ENCODE measurements at places on chromosomes 1 and 21. TPM values are rescaled to one million over a fixed set of nuclear protein-coding genes. Genes with fewer than 3 reads are reported as not detected.
A peak's percentile ranks its signal among the peaks of the same experiment; 100 is the strongest.

- peaks cover 20% of the 10 kb centered on the region for H3K36me3 ChIP-seq
- DNase-seq = no peak
- H3K4me3 ChIP-seq = peak overlapping the region; percentile 13
- peak overlapping the region; percentile 50 for H3K27ac ChIP-seq
Measured at GRCh38 chr1:17045634-17046333, 8.0 kb downstream of the SDHB start.

- DNase-seq = peak; percentile 53
- H3K4me1 ChIP-seq = no peaks in the 10 kb centered on the region
- H3K27ac ChIP-seq = no peak overlapping the region
- H3K27me3 ChIP-seq = no peaks in the 10 kb centered on the region
- H3K4me3 ChIP-seq = no peak overlapping the region
Measured at GRCh38 chr1:51605961-51606723, 10.8 kb upstream of the OSBPL9 start.

GRCh38 chr1:26827106-26827604 lies 667 bp downstream of the ZDHHC18 start:
- no peaks in the 10 kb centered on the region for H3K27me3 ChIP-seq
- peak overlapping the region; percentile 87 for H3K4me3 ChIP-seq
- H3K27ac ChIP-seq = peak overlapping the region; percentile 81
- no peak for DNase-seq
- H3K36me3 ChIP-seq = no peaks in the 10 kb centered on the region

Gene KANK4
- total RNA-seq = 1.8 TPM

GRCh38 chr1:25568090-25568833 lies 24.9 kb downstream of the LDLRAP1 start:
- peak overlapping the region; percentile 91 for H3K27ac ChIP-seq
- no peaks in the 10 kb centered on the region for H3K27me3 ChIP-seq
- peak; percentile 83 for DNase-seq
- no peaks in the 10 kb centered on the region for H3K4me1 ChIP-seq
- no peak overlapping the region for H3K4me3 ChIP-seq

DNA sequence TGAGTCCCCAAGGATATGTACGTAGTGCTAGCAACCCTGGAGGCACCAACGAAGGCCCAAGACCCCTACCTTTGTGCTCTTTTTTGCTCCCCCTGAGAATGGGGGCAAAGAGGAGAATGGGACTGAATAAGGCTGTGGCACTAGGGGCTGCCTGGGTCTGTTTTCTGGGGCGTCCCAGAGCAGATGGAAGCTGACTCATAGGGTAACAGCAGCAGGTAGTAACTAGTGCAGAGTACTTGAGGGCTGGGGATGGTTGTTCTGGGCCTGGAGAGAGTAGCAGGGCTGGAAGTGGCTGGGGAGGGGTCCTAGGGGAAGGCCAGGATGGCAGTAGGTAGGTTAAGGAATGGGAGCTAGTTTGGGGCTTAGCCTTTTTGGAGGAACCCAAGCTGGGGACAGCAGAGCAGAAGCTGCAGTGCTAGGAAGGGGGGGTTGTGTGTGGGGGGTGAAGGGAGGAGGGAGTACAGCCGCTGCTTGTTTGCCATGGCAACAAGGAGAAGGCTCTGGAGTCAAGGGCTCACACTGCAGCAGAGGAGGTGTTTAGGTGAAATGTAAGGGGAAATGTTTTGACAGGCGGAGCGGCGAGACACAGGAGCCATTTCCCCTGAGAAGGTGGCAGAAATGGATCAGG lies 1.8 kb downstream of the NCDN start:
- DNase-seq = no peak
- H3K36me3 ChIP-seq = peaks cover 26% of the 10 kb centered on the region
- no peaks in the 10 kb centered on the region for H3K27me3 ChIP-seq
- H3K4me1 ChIP-seq = peaks cover 56% of the 10 kb centered on the region

DNA sequence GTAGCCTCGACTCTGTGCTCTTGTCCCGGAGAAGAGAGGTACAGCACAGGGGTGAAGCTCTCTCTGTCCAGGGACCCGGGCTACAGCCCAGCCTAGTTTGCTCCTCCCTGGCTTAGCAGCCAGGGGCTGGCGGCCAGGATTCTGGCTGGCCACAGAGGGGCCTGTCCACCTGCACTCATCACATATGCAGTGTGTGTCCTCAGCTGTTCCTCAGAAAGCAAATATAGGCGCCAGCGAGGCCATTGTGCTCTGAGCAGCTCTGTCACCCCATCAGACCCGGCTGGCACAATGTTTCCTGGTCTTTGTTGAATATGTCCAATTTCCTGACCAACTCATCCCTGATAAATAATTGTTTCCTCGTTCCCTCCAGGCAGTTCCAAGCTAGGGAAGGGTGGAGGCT lies 28.5 kb downstream of the KCND3 start:
- no peak overlapping the region for H3K27ac ChIP-seq
- H3K27me3 ChIP-seq = no peaks in the 10 kb centered on the region
- DNase-seq = no peak
- no peaks in the 10 kb centered on the region for H3K36me3 ChIP-seq

Gene TFF2
- total RNA-seq = not detected

Gene GJA9
- total RNA-seq = not detected

Gene IGSF9
- total RNA-seq = not detected

- H3K36me3 ChIP-seq = no peaks in the 10 kb centered on the region
- H3K27ac ChIP-seq = peak overlapping the region; percentile 31
- H3K4me3 ChIP-seq = no peak overlapping the region
- no peak for DNase-seq
- no peaks in the 10 kb centered on the region for H3K27me3 ChIP-seq
Measured at GRCh38 chr1:55700359-55701130, 485.4 kb upstream of the USP24 start.

GRCh38 chr1:6969106-6969505 lies 183.9 kb downstream of the CAMTA1 start:
- H3K36me3 ChIP-seq = no peaks in the 10 kb centered on the region
- H3K27ac ChIP-seq = no peak overlapping the region
- H3K27me3 ChIP-seq = peaks cover 41% of the 10 kb centered on the region
- H3K4me3 ChIP-seq = no peak overlapping the region

Gene LAMC2
- total RNA-seq = 5.0 TPM

DNA sequence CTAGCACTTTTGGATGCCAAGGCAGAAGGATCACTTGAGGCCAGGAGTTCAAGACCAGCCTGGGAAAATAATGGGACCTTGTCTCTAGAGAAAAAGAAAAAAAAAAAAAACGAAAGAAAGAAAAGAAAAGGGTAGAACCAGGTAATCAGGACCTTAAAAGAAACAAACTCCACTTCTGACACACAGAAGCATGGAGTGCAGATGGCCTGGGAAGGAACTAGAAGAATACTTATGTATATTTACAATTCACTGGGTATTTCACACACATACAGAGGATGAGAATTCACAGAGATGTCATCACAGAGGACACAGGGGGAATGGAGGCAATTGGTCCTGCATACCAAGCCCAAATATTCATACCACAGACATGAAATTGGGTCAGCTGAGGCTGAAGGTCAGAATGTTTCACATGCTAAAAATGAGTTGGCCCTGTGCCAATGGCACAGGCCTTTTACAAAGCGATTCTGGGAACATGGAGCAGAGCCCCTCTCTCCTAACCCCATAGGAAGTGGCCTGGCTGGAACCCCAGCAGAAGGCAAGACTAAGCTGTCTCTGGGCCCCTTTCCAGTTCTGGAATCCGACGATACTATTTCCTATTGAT lies 4.4 kb downstream of the B4GALT3 start:
- H3K4me1 ChIP-seq = no peaks in the 10 kb centered on the region
- H3K27me3 ChIP-seq = no peaks in the 10 kb centered on the region
- DNase-seq = no peak
- H3K36me3 ChIP-seq = peaks cover 28% of the 10 kb centered on the region
- no peak overlapping the region for H3K4me3 ChIP-seq

- no peak overlapping the region for H3K27ac ChIP-seq
- DNase-seq = peak; percentile 8
- H3K27me3 ChIP-seq = peaks cover 21% of the 10 kb centered on the region
- no peaks in the 10 kb centered on the region for H3K4me1 ChIP-seq
- H3K36me3 ChIP-seq = no peaks in the 10 kb centered on the region
Measured at GRCh38 chr1:3054474-3054873, 14.5 kb upstream of the PRDM16 start.

Gene SPRR3
- total RNA-seq = not detected

GRCh38 chr1:94646141-94646643 lies 104.6 kb upstream of the F3 start:
- no peak overlapping the region for H3K27ac ChIP-seq
- DNase-seq = no peak
- no peaks in the 10 kb centered on the region for H3K27me3 ChIP-seq
- peaks cover 15% of the 10 kb centered on the region for H3K4me1 ChIP-seq

DNA sequence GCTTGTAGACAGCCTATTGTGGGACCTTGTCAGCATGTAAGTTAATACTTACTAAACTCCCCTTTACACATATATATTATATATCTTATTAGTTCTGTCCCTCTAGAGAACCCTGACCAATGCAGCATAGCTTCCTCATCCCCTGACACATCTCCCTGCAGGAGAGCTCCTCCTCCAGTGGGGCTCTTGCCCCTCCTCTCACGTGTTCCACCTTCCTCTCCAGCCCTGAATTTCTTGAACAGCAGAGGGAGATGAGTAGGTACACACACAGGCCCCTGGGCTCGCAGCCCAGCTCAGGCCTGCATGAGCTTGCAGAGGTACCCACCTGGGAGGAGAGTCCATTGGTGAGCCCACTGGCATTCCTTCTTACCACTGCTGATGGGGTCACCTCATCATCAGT lies 27.3 kb upstream of the GOLT1A start:
- no peaks in the 10 kb centered on the region for H3K27me3 ChIP-seq
- H3K4me3 ChIP-seq = no peak overlapping the region
- DNase-seq = no peak
- no peak overlapping the region for H3K27ac ChIP-seq
- no peaks in the 10 kb centered on the region for H3K36me3 ChIP-seq

- DNase-seq = no peak
- H3K36me3 ChIP-seq = no peaks in the 10 kb centered on the region
Measured at GRCh38 chr1:107626073-107626796, 338.7 kb downstream of the VAV3 start.

GRCh38 chr1:17789926-17790325 lies 34.8 kb downstream of the ACTL8 start:
- H3K4me1 ChIP-seq = peaks cover under 1% of the 10 kb centered on the region
- H3K4me3 ChIP-seq = no peak overlapping the region
- peaks cover 8% of the 10 kb centered on the region for H3K27me3 ChIP-seq
- H3K27ac ChIP-seq = no peak overlapping the region
- H3K36me3 ChIP-seq = no peaks in the 10 kb centered on the region

GRCh38 chr1:247360991-247361731 lies 29.5 kb upstream of the ZNF496 start:
- peak; percentile 80 for DNase-seq
- no peaks in the 10 kb centered on the region for H3K36me3 ChIP-seq
- no peak overlapping the region for H3K4me3 ChIP-seq
- peak overlapping the region; percentile 40 for H3K27ac ChIP-seq

GRCh38 chr1:203512848-203513584 lies 19.1 kb downstream of the OPTC start:
- no peak overlapping the region for H3K4me3 ChIP-seq
- no peaks in the 10 kb centered on the region for H3K4me1 ChIP-seq
- H3K27me3 ChIP-seq = no peaks in the 10 kb centered on the region
- H3K27ac ChIP-seq = peak overlapping the region; percentile 85
- H3K36me3 ChIP-seq = no peaks in the 10 kb centered on the region

GRCh38 chr1:172955161-172955815 lies 95.5 kb downstream of the TNFSF18 start:
- H3K27ac ChIP-seq = no peak overlapping the region
- no peak for DNase-seq
- no peaks in the 10 kb centered on the region for H3K36me3 ChIP-seq
- H3K4me1 ChIP-seq = no peaks in the 10 kb centered on the region
- no peaks in the 10 kb centered on the region for H3K27me3 ChIP-seq
- H3K4me3 ChIP-seq = no peak overlapping the region

DNA sequence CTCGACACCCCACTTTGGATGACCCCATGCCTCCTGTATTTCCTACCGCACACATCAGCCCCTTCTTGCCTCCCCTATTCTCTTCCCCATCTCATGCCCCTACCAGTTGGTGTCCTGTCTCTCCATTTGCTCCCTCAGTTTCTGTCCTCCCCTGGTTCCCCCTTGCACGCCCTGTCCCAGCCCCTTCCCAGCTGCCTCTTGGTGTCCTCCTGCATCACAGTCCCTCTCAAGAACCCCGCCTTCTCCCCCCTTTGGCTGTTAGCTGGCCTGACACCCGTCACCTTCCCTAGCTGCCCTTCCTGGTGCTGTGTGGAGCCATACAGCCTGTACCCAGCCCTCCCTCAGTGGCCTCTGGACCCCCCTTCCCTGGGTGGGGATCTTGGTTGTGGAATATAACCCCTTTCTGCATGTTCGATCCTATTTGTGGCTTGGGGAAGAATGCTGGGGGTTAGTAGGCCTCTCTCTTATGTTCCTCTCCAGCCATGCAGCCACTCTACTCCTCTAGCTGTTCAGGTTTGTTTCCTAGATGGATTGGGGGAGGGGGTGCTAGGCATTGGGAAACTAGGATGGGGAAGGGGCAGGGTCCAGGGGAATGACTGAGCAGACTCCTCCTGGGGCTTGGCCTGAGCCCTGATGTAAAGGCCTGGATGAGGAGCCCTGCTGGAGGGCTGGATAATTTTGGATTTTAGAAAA lies 41.4 kb upstream of the NFASC start:
- H3K36me3 ChIP-seq = no peaks in the 10 kb centered on the region
- no peak for DNase-seq
- no peaks in the 10 kb centered on the region for H3K27me3 ChIP-seq
- H3K27ac ChIP-seq = peak overlapping the region; percentile 72

- no peak for DNase-seq
- no peak overlapping the region for H3K4me3 ChIP-seq
- no peaks in the 10 kb centered on the region for H3K27me3 ChIP-seq
- no peak overlapping the region for H3K27ac ChIP-seq
- no peaks in the 10 kb centered on the region for H3K4me1 ChIP-seq
Measured at GRCh38 chr1:61432616-61433388, 292.1 kb downstream of the TM2D1 start.

Gene ACTN2
- total RNA-seq = not detected

DNA sequence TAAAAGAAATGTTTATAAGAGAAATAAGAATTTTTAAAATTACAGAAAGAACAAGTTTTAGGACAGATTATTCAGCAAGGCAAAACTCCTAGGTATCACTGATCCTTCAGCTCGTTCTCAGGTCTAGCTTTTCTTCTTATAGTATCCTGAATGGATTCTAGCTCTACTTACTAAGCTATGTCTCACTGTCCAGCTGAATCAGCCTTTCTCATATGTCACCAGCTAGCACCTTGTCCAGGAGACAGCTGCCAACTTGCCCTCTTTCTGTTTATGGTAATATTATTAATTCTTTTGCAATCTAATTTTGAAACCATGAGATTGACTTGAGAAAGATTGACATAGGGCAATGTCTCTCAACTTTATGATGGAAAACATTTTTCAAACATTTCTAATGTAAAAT lies 159.9 kb downstream of the LYPLAL1 start:
- no peak overlapping the region for H3K27ac ChIP-seq
- H3K36me3 ChIP-seq = no peaks in the 10 kb centered on the region
- no peak for DNase-seq
- no peaks in the 10 kb centered on the region for H3K27me3 ChIP-seq
- no peak overlapping the region for H3K4me3 ChIP-seq
- no peaks in the 10 kb centered on the region for H3K4me1 ChIP-seq

Gene HJV
- not detected for total RNA-seq

DNA sequence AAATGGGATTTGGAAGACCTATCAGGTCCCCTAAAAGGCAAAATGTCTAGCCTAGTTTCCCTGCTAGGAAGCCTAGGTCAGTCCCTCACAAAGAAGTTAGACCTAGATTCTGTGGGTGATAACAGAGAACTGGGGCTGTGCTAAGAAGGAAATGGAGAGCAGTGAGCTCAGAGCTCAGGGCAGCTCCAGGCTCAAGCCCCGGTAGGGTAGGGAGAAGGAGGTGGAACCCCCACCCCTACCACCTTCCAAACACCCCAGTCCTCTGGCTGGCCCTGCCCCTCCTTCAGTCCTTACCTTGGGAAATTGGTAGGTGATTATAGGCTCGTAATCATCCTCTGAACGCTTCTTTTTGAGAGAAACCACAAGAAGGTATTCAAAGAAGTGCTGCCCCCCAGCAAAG lies 1.1 kb downstream of the DENND2D start:
- no peaks in the 10 kb centered on the region for H3K36me3 ChIP-seq
- DNase-seq = no peak
- peaks cover 10% of the 10 kb centered on the region for H3K4me1 ChIP-seq
- H3K27me3 ChIP-seq = peaks cover 11% of the 10 kb centered on the region
- H3K4me3 ChIP-seq = peak overlapping the region; percentile 26

Measured in sigmoid colon (tissue), 7 donors.